ENCODE measurements at places on chromosomes 6 and 20. TPM values are rescaled to one million over a fixed set of nuclear protein-coding genes. Genes with fewer than 3 reads are reported as not detected.

DNA sequence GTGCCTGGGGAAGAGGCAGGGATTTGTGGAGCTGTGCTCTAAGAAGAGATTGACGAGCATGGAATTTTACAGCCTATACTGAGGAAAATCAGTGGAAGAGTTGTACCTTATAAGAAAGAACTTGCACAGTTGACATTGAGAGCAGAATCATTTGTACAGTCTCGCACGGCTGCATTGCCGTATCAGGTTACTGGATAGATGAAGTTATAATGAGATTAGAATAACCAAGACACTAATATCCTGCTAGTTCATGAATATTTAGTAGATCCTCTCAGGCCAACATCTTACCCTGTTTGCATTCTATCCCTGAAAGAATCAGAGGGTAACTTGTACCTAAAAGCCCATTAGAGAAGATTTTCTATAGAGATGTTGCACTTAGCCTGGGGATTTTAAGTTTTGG, 447.1 kb downstream of the PREX1 start:
- no peak for DNase-seq

GRCh38 chr6:49676671-49677281, 36.6 kb downstream of the CRISP2 start:
- DNase-seq = no peak

DNA sequence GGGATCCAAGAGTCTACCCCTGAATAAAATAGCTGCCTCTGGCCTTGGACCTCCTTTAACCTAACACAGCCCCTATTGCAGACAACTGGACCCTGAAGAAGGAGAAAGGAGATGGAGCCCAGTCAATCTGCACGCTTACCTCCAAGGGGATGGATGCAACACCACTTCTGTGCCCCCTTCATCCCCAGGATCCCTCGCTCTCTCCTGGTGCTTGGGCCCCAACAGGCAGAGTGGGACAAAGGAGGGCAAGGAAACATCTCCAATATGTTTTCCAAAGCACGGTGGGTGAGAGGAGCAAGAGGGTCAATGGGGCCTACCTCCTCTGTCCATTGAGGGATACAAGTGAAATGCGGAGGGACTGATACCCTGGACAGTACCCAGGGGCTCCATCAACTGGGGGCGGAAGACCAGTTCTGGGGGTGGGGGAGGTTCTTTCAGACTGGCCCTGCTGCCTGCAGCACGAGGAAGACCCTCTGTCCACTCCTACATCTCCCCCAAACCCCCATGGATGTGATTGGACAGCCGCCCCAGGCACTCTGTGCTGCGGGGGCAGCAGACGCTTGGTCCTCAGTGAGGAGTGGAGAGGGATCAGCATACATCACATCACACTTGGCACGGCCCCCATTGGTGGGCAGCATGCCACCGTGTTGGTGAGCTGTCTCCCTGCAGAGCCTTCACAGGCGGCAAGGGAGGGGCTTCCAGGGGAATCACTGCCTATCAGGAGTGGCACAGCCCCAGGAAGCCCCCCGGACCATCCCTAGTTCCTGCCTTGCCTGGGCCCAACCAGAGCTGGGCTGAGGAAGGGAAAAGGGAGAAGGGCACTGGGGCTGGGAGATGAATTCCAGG, 70.6 kb downstream of the MRPL14 start:
- no peak for DNase-seq

GRCh38 chr6:25288518-25288917, 9.3 kb downstream of the CARMIL1 start:
- DNase-seq = no peak

DNA sequence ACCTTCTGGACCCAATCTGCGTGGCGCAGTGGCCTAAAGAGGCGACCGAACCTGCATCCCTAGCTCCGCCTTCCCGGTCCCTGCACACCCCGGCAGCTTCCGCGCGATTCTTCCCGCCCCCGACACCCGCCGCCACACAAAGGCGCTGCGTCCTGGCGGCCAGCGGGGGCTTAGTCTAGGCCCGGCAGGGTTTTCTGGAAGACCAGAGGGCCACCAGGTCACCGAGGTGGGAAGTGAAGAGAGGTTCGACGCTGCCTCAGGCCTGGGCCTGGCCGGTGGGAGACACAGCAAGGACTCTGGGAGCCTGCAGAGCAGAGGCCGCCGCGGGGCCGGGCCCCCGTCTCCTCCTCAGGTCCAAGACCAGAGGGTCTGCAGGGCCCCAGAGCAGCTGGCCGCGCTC, 154.9 kb downstream of the OR2B2 start:
- DNase-seq = peak; percentile 55

The C20orf141 gene
- total RNA-seq = not detected

The KIAA0408 gene
- 2.3 TPM for total RNA-seq

The TLDC2 gene
- total RNA-seq = not detected

Data from naive thymus-derived CD4-positive, alpha-beta T cell (primary cell).